ENCODE measurements at places on chromosomes 13 and 19.

DNA sequence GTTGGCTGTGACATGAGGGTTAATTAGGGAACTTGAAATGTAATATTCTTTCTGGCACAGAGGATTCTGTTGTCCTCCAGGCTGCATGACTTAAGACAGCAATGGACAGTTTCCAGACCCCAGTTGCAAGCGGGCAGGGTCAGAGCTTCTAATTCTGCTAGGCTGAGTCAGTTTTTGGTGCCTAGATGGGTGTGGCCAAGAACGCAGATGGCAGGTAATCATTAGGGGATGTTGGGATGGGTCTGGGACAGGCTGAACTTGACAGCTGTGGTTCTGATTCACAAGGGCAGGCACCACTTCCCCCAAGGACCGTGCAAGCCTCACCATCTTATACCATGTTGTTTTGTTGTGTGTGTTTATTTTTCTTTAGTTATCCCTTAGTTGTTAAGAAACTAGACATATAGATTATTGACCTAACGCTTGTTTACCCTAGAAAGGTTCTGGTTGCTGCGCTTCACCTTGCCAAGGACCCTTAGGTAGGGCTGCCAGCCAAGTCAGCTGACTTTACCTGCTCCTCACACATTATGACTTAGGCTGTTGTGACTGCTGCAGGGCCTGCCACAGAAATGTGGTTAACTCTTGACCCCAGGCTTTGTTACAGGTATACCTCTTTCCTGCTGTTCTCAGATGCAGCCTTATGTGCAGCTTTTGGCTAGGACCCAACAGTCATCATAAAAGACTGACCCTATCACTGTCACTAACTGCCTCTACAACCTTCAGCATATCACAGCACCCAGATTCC lies 117.7 kb upstream of the KLF12 start:
- DNase-seq = no peak

GRCh38 chr13:33015791-33016323 lies 366 bp upstream of the KL start:
- peak; percentile 59 for DNase-seq

DNA sequence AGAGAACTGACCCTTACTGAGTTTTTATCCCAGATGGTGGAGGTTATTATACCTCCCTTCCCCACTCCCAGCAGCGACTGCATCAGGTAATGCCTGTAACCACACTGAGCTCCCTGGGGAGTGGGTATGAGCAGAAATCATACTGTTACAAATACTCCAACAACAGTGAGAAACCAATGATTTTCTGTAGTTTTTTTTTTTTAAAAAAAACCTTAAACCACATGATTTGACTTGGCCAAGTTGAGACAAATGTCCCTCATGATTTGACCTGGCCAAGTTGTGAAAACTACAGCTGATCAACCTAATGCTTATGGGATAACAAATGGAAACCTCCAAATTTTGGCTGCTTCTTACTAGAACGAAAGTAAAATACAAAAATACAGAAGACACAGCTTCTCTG lies 33.1 kb upstream of the SERP2 start:
- no peak for DNase-seq

DNA sequence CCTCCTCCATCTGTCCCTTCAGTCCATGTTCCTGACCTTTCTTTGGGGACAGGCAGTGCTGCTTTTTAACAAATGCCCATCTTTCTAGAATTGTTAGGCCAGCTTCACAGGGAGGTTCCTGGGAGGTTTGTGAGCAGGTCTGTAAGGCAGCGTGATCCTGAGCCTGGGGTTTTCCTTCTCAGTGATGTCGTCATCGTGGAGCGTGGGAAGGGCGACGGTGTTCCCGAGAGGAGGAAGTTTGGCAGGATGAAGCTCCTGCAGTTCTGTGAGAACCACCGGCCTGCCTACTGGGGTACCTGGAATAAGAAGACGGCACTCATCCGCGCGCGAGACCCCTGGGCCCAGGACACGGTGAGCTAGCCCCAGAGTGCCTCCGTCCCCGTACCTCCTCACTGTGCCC lies 26.8 kb downstream of the CHAF1A start:
- DNase-seq = no peak

- DNase-seq = no peak
Observed at GRCh38 chr13:51717786-51718398, 86.1 kb downstream of the DHRS12 start.

DNA sequence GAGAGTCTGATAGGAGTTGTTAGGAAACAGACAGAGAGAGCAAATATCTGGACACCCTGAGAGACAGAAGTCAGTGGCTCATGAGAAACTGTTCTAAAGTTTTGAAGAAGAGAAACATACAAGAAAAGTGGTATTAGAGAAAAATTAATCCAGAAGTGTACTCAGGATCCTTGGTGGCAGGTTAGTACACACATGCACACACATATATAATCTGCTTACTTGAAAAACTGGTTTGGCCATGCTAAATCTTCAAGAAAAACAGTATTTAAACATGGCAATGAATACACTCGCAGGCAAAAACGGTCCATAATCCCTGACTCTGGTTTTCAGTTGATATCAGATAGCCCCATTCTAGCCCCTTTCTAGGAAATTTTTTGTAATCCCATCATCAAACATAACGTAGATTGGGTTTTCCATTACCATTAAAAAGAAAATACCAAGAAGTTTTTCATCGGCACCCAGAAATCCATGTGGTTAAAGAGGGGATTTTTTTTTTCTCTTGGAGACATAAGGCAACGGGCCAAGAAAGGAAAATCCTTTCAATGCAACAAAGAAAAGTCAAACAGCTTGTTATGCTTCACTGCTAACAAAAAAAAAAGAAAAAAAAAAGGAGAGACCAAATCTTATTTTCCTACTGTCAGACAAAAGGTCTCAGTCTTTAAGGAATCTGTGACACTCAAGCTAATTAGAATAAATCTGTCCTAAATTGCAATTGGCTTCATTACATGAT lies 178.0 kb upstream of the MIR17HG start:
- DNase-seq = no peak

DNA sequence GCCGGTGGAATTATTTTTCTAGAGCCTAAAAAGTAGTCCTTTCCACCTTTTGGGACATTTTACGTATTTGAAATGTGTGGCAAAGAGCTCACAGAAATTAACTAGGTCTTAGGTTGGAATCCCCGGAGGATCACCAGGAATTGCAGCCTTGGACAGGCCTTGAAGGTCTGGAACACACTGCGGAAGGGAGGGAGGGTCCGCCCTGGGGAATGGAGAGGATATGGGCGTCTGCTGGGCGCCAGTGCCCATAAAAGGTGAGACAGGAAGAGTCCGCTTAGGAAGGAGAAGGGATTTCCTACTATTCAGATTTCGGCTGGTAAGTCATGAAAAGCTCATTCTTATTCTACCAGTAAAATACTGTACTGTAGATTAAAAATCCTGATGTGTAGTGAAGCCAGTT lies 111.9 kb downstream of the COL4A2 start:
- DNase-seq = peak; percentile 57

GRCh38 chr19:50449236-50449899 lies 16.7 kb downstream of the MYBPC2 start:
- DNase-seq = no peak

- DNase-seq = no peak
Observed at GRCh38 chr19:10641248-10641647, 12.9 kb upstream of the ILF3 start.

- peak; percentile 79 for DNase-seq
Observed at GRCh38 chr19:30784850-30785457, 412.8 kb downstream of the ZNF536 start.

DNA sequence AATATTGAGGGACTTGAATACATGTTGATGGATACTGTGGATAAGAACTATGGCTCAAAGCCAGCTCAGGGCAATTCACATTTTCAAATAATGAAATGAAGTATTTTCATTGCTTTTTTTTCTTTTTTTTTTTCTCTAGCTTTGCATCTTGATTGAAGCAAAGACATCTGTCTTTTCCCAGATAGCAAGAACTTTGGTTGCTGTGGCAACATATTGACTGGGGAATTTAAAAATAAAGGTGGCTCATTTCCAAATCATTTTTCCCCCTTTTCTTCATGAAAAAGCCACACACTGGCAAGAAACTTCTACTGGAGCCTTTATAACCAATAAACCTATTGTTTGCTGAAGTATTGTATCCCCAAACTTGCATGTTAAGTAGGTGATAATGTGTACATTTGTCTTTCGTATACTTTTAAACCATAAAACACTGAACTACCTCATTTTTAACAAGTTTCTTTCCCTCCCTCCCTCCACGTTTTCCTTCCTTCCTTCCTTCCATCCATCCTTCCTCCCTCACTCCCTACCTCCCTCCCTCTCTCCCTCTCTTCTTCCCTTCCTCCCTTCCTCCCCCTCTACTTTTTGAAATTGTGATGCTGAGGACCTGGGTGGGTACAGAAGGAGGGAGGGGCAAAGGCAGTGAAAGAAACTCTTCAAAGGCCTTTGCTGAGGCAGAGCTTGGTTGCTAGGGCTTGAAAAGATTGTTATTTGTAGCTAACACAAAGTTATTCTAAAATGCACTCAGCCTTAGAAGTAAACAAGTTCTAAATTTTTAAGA lies 343.5 kb upstream of the SPRY2 start:
- no peak for DNase-seq

- no peak for DNase-seq
Observed at GRCh38 chr13:106296723-106297122, 238.7 kb downstream of the EFNB2 start.

- DNase-seq = no peak
Observed at GRCh38 chr13:48641404-48641803, 12.3 kb upstream of the CYSLTR2 start.

DNA sequence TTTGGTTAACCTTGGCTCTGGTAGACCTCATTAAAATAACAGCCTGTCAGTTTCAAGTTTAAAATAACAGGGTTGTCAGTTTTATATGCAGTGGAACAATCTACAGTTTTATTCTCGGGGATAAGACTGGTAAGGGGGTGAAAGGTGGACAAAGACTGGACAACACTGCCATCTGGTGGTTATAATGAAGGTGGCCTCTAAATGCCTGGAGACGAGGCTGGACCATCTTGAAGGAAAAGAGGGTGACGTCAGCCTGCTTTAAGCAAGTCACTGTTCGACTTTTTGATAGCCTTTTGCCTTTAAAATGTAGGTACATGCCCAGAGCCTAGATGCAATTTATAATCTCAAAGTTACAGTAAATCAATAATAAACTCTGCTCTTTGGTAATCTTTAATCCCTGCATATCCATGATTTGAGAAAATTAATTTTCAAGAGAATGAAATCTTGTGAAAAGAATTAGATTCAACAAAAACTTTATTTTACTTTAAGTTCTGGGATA lies 117.0 kb downstream of the DCT start:
- DNase-seq = peak; percentile 65

DNA sequence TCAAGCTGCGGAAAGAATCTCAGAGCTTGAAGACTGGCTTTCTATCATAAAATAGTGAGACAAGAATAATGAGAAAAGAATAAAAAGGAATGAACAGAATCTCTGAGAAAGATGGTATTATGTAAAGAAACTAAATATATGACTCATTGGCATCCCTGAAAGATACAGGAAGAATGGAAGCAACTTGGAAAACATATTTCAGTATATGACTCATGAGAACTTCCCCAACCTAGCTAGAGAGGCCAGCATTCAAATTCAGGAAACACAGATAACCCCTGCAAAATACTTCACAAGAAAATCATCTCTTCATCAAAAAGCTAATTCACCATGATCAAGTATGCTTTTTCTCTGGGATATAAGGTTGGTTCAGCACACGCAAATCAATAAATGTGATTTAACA lies 2318.0 kb downstream of the PCDH9 start:
- no peak for DNase-seq

- DNase-seq = no peak
Observed at GRCh38 chr13:102707467-102707866, 12.6 kb upstream of the METTL21C start.

GRCh38 chr19:49188626-49189200 lies 31.1 kb downstream of the TRPM4 start:
- no peak for DNase-seq

DNA sequence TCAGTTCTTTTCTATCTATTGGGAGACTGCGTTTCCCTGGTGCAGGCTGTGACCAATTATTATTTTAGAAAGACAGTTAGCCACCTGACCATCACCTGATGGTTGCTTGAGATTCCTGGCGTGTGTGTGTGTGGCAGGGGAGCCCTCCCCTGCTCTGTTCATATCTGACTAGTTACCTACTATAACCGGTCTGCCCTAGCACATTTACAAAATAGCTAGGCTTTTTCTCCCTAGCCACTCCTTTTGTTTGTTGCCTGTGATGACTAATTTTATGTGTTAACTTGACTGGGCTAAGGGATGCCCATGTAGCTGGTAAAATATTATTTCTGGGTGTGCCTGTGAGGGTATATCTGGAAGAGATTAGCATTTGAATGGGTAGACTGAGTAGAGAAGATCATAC lies 76.9 kb downstream of the OLFM4 start:
- DNase-seq = no peak

- no peak for DNase-seq
Observed at GRCh38 chr13:106415971-106416370, 119.5 kb downstream of the EFNB2 start.

DNA sequence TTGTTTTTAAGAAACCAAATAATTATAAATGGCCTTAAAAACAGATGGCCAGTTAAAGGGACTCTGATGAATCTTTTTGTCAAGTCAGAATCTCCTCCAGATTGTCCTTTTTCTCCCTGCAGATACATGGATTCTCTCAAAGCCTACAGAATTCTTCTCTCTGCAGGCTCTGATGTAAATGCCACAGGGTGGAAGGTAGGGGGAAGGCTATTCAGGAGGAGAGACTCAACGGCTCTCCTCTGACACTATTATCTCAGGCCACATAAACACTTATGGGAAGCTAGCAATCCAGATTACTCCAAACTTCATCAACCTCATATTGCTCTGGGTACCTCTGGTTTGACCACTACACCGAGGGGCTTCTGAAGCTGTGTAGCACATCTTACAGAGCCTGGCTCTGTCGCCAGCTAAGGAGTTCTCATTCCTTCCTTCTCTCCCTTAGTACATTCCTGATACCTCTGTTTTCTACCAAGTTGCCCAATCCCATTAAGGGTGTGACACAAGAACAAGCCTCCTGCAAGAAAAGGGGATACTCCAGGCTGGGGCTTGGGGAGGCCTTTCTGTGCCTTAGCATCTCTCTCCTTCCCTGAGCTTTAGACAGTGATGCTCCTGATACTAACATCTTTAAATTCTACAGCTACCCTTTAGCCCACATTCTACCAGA lies 14.9 kb downstream of the LCP1 start:
- no peak for DNase-seq

GRCh38 chr13:98482476-98483444 lies 94.1 kb downstream of the STK24 start:
- no peak for DNase-seq

- no peak for DNase-seq
Observed at GRCh38 chr19:39405261-39405957, 1.2 kb upstream of the ZFP36 start.

DNA sequence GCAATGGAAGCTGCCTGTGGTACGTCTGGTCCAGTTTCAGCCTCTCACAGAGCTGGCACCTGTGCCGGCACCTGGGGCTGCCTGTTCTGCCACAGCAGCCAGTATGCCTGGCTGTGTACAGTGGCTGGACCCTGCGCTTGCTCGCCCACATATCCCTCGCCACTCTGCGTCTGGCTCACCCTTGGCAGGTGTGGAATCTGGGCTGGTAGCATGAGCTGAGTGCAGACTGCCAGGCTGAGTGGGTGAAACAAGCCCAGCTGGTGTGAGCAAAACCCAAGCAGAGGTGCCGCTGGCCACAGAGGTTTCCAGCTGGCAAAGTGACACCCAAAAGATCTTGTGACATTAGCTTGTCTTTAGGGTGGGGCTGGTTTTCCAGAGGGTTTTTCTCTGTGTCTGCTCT lies 80.7 kb downstream of the ING1 start:
- DNase-seq = no peak

- no peak for DNase-seq
Observed at GRCh38 chr13:97120346-97120745, 101.8 kb upstream of the MBNL2 start.

GRCh38 chr13:72889495-72889894 lies 107.6 kb downstream of the PIBF1 start:
- no peak for DNase-seq

- DNase-seq = no peak
Observed at GRCh38 chr13:71587817-71588216, 279.2 kb downstream of the DACH1 start.

All from endothelial cell (in vitro differentiated cells).